ENCODE measurements at places on chromosomes 13 and 19.

GRCh38 chr19:34295103-34295502, 40.7 kb downstream of the GARRE1 start:
- no peak for DNase-seq

- no peak for DNase-seq
Observed at GRCh38 chr19:13160557-13160956, 10.3 kb downstream of the IER2 start.

- DNase-seq, result peak; percentile 53
Observed at GRCh38 chr19:55406826-55407549, 600 bp downstream of the UBE2S start.

DNA sequence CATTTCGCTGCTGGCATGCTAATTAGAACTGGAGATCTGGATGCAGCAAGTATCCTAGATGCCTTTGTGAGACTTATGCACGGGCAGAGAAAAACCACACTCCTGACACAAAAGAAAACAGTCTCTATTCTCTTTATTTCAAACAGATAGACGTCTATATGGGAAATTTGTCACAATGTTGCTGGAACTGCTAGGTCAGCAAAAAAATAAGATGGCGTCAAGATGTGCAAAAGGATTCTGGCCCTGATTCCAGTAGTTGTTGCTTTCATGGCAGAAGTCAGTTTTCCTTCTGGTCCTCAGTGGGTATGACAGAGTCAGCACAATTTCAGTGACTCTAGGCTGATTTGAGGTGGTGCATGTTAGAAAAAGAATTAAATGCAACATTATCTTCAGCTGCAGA, 1068.0 kb downstream of the SLITRK5 start:
- DNase-seq, result no peak

DNA sequence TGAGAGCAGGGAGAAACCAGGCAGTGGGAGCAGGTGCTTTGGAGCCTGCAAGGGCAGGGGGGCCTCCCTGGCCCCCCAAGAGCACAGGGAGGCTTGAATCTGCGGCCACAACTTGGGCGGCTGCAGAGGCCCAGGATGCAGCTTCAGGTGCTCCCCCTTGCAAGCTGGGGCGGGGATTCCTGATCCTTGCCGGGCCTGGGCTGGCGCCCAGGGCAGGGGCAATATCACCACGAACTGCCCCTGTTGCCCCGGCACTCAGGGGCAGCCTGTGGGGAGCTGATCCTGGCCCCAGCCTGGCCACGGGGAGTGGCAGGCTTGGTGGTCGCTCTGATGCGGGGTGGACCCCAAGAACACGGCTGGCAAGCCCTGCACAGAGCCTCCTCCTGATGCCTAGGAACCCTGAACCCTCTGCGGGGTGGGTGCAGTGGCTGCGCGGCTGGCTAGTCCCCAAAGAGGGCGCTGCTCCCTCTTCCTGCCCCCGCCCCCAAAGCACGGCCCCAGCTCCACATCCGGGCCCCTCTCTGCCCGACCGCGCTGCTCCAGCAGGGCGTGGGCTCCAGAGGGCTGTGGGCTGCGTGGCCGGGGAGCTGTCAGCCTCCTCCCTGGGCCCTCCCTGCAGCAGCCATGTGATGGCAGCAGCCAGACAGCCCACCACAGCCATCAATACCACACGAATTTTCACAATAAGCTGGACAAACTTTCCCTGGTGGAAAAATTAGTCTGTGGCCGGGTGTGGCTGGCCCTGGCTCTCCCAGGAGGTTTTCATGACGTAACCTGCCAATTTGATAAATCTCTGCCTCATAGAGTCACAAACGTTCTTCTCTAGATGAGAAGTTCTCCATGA, 21.0 kb downstream of the TNFSF9 start:
- DNase-seq, result peak; percentile 80

GRCh38 chr13:96617528-96617927, 376.7 kb downstream of the OXGR1 start:
- no peak for DNase-seq

GRCh38 chr19:17765069-17765618, 13.9 kb downstream of the FCHO1 start:
- peak; percentile 84 for DNase-seq

DNA sequence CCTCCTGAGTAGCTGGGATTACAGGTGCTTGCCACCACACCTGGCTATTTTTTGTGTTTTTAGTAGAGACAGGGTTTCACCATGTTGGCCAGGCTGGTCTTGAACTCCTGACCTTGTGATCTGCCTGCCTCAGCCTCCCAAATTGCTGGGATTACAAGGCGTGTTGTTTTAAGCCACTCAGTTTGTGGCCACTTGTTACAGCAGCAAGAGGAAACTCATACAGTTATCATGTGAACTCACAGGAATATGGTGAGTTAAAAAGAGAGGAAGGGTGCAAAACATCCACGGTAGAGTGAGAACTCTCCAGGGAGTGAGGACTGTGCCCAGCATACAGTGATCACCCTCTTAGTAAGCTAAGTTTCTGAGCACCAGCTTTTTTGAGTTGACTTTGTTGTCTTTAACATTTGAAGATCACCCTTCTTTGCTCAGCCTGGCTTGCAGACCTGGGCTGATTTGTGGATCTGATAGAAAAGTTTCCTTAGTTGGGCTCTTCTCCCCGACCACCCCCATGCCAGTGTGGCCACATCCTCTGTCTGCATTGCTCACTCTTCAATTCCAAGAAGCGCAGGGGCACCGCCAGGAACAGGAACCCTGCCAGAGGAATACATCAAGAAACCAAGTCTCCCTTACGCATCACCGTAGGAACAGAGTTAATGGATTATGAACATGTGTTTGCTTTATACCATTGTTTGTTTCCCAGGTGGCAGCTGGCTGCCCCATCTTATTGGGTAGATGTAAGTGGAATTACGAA, 16.0 kb downstream of the ALOX5AP start:
- no peak for DNase-seq

DNA sequence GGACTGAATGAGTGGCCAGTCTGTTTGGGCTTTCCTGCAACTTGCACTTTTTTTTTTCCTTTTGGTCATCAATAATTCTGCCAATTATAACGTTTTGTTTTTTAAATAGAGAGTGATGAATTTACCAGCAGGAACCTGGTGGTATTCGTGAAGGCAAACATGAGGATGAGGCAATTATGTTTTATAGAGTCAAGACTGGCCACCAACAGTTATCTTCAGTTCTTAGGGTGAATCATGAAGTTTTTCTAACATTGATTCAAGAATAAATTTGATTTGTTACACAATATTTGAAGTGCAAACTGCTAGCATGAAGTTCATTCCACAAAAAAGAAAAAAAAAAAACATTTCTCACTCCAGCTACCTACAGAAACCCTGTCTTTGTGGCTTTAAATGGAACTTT, 244.5 kb downstream of the SPRY2 start:
- no peak for DNase-seq

DNA sequence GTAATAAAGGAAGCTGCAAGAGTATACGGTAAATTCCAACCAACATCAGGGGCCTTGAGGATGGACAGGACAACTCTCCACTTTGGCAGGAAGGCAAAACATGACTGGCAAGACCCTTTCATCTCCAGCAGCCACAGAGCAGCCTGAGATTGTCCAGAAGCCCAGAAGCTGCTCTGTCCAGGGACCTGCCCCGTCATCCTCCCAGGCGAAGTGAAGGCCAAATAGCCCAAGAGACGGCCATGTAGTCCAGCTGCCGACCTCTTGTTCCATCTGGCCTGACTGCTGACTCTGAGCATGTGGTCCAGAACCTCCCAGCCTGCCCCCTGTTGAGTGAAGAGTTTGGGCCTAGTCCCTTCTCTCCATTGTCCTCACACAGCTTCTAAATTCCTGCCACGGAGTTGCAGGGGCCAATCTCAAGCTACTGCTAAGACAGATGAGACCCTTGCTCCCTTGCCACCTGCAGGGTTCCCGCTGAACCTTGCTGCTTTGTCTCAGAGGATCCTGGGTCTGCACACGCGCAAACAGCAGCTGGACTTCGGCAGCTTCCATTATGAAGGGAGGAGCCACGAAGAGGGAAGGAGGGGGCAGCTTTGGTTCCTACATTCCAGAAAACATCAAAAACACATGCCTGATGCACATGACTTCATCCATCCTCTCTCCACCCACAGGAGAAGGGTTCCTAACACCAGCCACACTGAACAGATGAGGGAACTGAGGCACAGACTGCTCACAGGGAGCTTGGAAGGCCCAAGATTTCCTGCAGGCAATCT, 196.9 kb downstream of the KATNAL1 start:
- DNase-seq, result no peak

GRCh38 chr13:100543872-100544602, 44.6 kb downstream of the GGACT start:
- no peak for DNase-seq

GRCh38 chr13:79413521-79413920, 7.5 kb upstream of the RBM26 start:
- no peak for DNase-seq

- DNase-seq, result no peak
Observed at GRCh38 chr19:17550076-17550667, 5.3 kb upstream of the COLGALT1 start.

DNA sequence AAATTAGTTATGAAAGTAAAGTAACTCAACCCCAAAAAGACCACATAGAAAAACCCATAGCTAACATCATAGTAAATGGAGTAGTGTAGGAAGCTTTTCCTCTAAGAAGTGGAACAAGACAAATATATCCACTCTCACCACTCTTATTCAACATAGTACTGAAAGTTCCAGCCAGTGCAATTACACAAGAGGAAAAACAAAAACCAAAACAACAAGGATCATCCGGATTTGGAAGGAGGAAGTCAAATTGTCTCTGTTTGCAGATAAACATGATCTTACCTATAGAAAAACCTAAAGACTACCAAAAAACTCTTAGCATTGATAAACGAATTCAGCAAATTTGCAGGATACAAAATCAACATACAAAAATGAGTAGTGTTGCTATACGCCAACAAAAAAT, 8.5 kb upstream of the SIGLEC8 start:
- no peak for DNase-seq

- DNase-seq, result no peak
Observed at GRCh38 chr13:77028202-77028601, 1.2 kb upstream of the FBXL3 start.

- DNase-seq, result no peak
Observed at GRCh38 chr13:98972627-98973026, 5.2 kb downstream of the DOCK9 start.

- DNase-seq, result no peak
Observed at GRCh38 chr13:105817498-105817897, 718.0 kb downstream of the EFNB2 start.

DNA sequence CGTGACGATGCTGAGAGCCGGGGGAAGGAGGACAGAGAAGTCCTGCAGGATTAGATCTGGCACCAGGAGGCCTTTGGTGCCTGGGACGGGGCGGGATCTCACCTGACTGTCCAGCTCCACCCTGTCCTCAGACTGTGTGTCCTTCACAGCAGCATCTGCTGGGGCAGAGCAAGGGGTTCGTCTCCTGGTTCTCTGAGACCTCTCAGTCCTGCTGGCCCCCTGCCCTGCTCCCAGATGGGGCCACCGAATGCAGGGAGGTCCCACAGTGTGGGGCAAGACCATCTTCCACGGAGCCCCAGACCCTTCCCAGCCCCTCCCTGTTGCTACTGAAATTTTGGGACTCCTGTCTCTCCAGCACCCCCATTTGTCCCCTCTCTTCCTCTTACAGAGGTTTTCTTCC, 4.5 kb downstream of the LILRB3 start:
- DNase-seq, result no peak

DNA sequence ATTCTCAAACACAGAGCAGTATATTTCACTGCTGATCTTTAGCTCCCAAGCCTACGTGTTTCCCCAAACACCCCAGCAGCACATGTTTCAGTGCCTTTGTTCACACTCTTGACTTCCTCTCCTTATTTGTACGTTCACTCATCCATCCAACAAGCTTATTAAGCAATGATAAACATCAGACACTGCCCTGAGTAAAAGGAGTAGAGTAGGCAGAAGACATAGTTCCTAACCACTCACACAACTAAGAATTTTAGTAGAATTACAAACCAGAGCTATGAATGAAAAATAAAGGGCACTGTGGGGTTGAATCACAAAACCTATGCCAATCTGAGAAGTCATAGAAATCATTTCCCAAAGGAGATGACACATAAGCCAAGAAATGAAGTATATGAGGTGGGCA, 213.5 kb downstream of the DIAPH3 start:
- no peak for DNase-seq

- no peak for DNase-seq
Observed at GRCh38 chr13:33326246-33326645, 40.7 kb upstream of the STARD13 start.

DNA sequence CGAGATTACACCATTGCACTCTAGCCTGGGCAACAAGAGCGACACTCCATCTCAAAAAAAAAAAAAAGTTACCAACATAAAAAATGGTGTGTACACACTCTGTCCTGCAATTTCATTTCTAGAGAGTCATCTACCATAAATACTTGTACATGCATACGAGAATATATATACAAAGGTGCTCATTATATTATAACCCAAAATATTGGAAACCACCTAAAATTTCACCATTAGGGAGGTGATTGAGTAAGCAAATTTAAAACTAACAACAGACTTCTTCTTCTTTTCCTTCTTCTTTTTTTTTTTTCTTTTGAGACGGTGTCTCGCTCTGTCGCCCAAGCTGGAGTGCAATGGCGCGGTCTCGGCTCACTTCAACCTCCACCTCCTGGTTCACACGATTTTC, 7.4 kb upstream of the C5AR1 start:
- no peak for DNase-seq

DNA sequence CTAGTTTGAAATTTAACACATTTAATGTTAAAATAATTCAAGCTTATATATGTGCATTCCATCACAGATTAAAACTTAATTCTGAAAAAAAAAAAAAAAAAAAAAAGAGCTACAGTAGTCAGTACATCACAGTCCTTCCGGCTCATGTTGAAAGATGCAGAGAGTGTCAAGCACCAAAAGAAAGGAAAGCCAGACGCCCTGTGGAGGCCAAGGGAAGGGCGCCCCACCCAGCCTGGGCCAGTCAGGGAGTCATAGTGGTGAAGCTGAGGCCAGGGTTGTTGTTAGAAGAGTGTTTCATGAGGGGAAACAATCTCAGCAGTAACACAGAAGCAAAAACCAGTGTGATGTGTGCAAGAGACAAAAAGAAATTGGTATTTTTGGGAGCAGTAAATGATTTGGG, 375.3 kb downstream of the MTUS2 start:
- DNase-seq, result no peak

GRCh38 chr19:40718774-40719391, 2.0 kb downstream of the ITPKC start:
- no peak for DNase-seq

DNA sequence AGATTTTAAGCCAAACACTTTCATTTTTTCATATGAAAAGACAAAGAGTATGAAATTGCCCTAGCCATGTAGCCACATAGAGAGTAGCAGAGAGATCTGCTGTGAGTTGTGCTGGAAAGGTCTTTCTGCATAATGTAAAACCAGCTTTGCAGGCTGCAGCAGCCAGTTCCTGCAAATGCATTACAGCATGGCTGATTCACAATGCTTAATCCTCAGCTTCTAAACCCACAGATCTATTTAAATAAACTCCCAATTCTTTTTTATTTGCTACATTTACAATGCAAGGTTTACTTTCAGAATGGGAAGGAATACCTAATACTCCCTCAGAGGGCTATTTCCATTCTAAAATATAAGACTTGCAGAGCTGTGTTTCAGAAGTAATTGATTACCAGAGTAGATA, 185.6 kb upstream of the STARD13 start:
- DNase-seq, result no peak

All from common myeloid progenitor, CD34-positive (primary cell).